ENCODE measurements at places on chromosomes 7 and 10. TPM values are rescaled to one million over a fixed set of nuclear protein-coding genes. Genes with fewer than 3 reads are reported as not detected.

Gene ASB15
- not detected for total RNA-seq

Gene MOGAT3
- not detected for total RNA-seq

Gene GRM3
- total RNA-seq: not detected

Gene FAM25G
- not detected for total RNA-seq

Gene FEZF1
- total RNA-seq: not detected

Gene DNA2
- total RNA-seq: 8.3 TPM

Gene CYP3A4
- total RNA-seq: not detected

Gene MYH16
- total RNA-seq: 0.16 TPM

Gene KLF14
- total RNA-seq: not detected

Gene NUTM2B
- 0.25 TPM for total RNA-seq

Gene PTPN20
- 0.44 TPM for total RNA-seq

Gene H2BK1
- total RNA-seq: not detected

Gene PHYHIPL
- not detected for total RNA-seq

Gene CTAGE4
- not detected for total RNA-seq

Gene GDF2
- total RNA-seq: not detected

Gene DOCK1
- total RNA-seq: 139 TPM

Gene EIF3B
- total RNA-seq: 224 TPM

Gene TBXAS1
- 0.19 TPM for total RNA-seq

Gene ASAH2
- 0.31 TPM for total RNA-seq

Gene NPC1L1
- total RNA-seq: not detected

Gene ACTL6B
- not detected for total RNA-seq

Gene ZPBP
- total RNA-seq: not detected

Gene FERD3L
- not detected for total RNA-seq

Gene OR2A42
- not detected for total RNA-seq

Gene ATOH7
- total RNA-seq: not detected

Gene CCL24
- not detected for total RNA-seq

Gene HOXA3
- 2.3 TPM for total RNA-seq

Gene PDLIM1
- total RNA-seq: 36.1 TPM

Gene TUBB8
- not detected for total RNA-seq

Gene CNPY1
- total RNA-seq: not detected

Gene SHTN1
- total RNA-seq: 0.65 TPM
